ENCODE measurements at places on chromosomes 12 and 14.

- DNase-seq = no peak
Observed at GRCh38 chr12:66119870-66120241, 10.7 kb downstream of the LLPH start.

DNA sequence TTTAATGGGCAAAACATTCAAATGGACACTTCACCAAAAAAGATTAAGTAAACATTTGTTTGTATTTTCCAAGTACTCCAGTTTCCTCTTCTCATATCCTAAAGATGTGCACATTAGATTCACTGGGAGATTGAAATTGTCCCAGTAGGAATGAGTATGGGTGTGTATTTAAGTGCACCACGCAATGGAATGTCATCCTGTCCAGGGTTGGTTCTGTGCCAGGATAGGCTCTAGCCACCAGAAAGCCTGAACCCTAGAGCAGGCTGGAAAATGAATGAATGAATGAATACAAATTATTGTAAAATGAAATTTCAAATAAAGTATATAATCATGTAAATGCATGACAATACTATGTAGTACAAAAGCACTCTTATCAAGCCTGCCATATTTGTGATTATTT lies 14.0 kb downstream of the CEP83 start:
- DNase-seq = no peak

DNA sequence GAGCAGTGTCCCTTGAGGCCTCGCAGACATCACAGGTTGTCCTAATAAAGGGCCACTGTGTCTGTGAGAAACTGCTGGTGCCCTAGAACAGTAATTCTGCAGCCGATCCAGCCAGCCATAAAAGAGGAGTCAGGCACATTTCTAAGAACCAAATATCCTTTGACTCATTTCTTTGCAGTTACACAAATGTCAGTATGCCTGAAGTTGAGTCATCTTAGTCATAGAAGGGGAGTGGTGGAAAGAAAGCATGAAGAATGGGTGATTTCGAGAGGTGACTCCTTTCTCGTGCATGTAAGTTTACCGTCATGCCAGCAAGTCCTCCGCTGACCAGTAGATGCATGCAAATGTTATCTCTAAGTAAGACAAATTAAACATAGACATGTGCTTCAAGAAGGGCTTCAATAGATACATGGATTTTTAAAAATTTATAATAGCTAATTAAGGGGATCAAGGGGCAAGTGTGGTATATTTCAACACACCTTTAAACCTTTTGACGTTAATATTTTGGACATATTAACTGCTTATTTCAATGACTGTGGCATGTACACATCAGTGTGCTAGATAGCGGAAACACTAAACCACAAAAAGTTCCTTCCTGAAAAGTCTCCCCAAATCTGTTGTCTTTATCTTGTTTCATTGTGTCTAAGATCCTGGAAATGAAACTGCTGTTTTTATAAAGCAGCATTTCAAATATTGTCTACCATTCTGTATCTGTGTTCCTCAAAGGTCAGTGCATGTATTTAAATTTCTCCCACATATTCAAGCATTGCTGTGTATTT lies 497.4 kb downstream of the NPAS3 start:
- no peak for DNase-seq

GRCh38 chr14:71591231-71591630 lies 341.0 kb upstream of the RGS6 start:
- DNase-seq = no peak

DNA sequence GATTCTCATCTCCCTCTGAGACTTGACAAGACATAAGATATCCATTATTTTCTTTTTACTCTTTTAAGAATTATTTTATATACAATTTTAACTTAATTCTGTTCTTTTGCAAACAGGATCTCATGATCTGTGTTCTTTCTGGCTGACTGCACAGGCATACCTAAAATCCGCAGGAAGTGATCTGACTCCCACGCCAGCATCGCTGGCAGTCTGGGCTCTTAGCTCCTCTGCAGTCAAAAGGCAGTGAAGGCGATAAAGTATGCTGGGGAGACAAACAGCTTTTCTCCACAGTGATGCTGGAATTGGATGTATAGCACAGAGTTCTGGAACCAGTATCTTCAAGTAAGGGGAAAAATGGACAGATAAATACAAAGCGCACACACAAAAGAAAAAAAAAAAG lies 52.4 kb downstream of the DICER1 start:
- DNase-seq = no peak

GRCh38 chr12:106125351-106126095 lies 13.2 kb downstream of the NUAK1 start:
- DNase-seq = no peak

- no peak for DNase-seq
Observed at GRCh38 chr14:100077441-100077840, 12.2 kb downstream of the EVL start.

GRCh38 chr12:24806386-24806785 lies 142.5 kb downstream of the BCAT1 start:
- no peak for DNase-seq

- no peak for DNase-seq
Observed at GRCh38 chr14:104895786-104896661, 28.7 kb upstream of the PLD4 start.

GRCh38 chr14:37991027-37991426 lies 216.7 kb upstream of the SSTR1 start:
- DNase-seq = no peak

DNA sequence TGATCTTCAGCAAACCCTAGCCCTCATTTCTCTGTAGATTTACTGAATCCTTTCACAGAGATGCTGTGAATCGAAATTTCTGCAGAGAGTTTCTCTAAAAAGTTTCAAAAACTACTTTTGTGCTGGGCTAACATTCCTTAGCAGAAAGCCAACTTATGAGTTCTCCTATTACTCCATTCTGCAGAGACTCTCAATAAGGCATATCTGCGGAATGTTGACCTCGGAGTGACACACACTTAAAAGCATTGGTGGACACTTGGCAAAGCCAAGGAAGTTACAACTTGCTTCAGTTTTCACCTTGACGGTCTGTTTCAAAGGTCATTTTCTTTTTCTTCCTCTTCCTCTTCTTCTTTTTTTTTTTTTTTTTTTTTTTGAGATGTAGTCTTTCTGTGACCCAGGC lies 75.8 kb downstream of the WIF1 start:
- DNase-seq = no peak

GRCh38 chr14:32047791-32048190 lies 29.3 kb upstream of the ARHGAP5 start:
- no peak for DNase-seq

- DNase-seq = no peak
Observed at GRCh38 chr12:85951823-85952222, 77.7 kb downstream of the NTS start.

DNA sequence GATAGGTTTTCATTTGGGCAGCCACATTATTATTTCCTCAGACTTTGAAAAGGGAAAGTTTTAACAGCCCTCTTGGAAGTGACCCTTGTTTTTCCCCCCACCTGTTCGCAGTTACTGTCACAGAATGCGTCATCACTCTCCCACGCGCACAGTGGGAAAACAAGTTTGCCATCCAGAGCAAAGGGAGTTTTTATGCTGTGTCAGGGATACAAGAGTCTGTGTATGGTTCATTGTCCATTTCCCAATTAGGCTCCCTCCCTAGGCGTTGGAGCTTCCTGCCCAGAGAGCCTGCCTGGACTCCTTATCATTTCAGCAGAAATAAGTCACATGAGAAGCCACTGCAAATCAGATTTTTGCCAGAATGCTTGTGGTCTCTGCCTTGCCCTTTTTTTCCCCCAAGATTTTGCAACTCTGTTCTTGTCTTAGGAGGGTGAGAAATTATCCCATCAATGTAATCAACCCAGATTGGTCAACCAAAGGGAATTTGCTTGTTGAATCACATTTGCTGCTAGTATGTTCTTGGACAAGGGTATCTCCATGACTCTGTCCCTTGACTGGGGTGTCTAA lies 104.1 kb downstream of the IGF1 start:
- no peak for DNase-seq

DNA sequence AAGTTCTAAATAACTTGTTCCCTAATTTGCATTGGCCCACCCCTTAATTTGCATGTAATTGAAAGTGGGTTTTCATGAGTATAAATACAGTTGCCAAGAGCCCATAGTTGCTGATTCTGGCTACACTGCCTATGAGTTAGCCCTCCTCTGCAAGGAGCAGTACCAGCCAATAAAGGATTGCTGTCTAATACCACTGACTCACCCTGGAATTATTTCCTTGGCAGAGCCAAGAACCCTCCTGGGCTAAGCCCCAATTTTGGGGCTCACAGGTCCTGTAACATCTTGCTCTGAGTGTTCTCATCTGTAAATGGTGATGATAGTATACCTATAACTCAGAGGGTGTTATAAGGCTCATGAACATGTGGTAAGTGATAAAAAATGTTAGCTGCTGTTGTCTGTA lies 6.8 kb downstream of the TTC8 start:
- no peak for DNase-seq

- no peak for DNase-seq
Observed at GRCh38 chr12:100959481-100959880, 164.9 kb downstream of the ANO4 start.

DNA sequence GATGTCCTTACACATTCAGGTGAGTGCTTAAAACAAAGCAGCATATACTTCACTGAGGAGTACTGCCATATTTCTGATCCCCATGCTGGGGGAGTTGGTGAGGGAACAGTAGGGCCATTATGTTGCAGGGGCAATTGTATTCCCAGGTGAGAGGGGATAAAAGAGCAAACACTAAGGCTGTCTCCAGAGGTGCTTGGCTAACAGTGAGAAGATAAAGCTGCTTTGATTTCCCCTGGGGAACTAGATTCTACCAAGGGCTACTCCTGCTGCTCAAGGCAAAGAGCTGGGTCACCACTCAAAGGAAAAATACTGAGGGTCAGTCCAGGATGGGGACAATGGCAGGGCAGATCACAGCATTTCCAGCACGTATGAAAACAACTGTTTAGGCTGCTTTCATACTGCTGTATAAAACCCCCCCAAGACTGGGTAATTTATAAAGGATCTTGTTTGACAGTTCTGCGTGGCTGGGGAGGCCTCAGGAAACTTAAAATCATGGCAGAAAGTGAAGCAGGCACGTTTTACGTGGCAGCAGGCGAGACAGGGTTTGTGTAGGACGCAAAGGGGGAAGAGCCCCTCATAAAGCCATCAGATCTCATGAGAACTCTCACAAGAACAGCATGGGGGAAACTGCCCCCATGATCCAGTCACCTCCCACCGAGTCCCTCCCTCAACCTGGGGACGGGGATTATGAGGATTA lies 47.8 kb upstream of the OR5AU1 start:
- no peak for DNase-seq

- no peak for DNase-seq
Observed at GRCh38 chr14:54086767-54087166, 130.1 kb upstream of the BMP4 start.

DNA sequence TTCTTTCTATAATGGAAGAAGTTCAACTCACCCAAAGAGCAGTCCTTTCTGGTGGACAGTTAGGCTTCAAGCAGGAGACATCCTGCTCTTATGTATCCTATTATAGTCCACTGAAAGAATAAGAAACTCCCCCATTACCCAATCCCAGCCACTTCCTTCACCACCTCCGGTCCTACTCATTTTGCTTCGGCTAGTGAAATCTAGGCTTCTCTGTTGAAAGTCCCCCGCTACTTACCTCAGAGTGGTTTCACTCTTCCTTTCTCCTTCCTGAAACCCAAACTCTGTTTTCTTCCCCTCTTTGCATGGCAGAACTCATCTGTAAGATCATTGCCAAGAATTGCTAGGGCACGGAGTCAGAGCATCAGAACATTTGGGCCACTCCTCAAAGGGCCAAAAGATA lies at the start of gene GPR84:
Gene GPR84 (minus strand): TSS at position 74 of the 400 bp plus-strand sequence. CDS start 635 bp downstream, outside the sequence.
- no peak for DNase-seq

GRCh38 chr12:57390174-57390573 lies 40.7 kb downstream of the R3HDM2 start:
- no peak for DNase-seq

GRCh38 chr14:69673104-69673503 lies 61.7 kb downstream of the SUSD6 start:
- DNase-seq = no peak

DNA sequence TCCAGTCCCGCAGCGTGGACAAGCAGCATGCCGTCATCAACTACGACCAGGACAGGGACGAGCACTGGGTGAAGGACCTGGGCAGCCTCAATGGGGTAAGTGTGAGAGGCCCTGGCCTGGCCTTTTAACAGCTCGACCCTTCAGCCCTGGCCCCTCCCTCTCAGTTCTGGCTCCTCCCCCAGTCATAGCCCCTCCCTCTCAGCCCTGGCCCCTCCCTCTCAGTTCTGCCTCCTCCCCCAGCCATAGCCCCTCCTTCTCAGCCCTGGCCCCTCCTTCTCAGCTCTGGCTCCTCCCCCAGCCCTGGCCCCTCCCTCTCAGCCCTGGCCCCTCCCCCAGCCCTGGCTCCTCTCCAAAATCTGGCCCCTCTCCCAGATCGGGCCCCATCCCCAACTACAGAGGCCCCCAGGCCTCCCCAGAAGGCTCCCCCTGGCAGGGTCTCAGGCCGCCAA lies 11.2 kb downstream of the CEP170B start:
- no peak for DNase-seq

GRCh38 chr12:57630891-57631433 lies 2.0 kb downstream of the B4GALNT1 start:
- no peak for DNase-seq

GRCh38 chr14:59704054-59704645 lies 127.5 kb upstream of the CCDC175 start:
- no peak for DNase-seq

DNA sequence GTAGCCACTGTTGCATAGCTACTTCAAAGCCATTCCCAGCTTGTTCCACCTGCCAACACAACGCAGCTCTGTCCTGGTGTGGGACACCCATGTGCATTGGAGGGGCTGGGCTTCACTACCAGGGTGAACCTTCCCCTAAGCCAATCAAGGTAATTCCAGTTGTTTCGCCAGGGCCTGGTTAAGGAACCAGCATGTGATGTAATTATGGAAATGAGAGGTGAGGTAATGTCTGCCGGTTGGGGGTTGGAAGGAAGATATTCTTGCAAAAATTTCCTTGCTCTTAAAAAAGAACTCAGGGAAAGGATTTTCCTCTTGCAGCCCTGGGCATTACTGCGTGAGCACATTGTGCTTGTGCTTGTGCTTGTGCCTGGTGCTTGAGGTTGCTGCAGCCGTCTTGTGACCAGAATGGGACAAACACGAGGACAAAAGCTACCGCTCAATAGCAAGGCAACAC lies 14.9 kb downstream of the TUBA1C start:
- no peak for DNase-seq

DNA sequence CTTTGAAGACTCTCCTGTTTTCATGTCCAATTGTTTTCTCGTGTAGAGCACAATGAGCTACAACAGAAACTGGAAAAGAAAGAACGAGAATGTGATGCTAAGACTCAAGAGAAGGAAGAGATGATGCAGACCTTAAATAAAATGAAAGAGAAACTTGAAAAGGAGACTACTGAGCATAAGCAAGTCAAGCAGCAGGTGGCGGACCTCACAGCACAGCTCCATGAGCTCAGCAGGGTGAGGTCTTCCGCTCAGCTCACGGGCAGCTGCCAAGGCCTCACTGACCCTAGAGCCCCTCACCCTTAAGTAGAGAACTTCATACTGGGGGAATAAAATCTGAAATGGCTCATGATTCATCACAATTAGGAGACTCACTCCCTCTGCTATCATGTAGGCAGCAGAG lies 134.7 kb downstream of the GPR135 start:
- no peak for DNase-seq

DNA sequence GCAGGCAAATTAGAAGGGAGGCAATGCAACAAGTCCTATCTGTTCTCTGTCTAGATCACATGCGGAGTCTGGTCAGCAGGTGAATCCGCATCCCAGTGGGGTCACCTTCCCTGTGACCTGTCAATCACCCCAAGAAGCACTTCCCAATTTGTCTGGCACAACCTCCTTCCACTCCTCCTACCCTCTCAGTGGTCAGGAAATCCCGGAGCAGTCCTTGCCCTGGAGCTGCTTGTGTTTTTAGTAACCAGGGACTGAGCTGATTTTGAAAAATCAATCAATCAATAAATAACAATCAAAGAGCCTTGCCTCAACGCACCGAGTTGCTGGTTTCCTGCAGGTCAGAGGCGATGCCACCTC lies 572 bp upstream of the ACSS3 start:
- no peak for DNase-seq

Measured in T-helper 22 cell (primary cell).